ENCODE measurements at places on chromosomes 3 and 15.

- no peak for DNase-seq
Measured at GRCh38 chr3:14510838-14511622, 29.1 kb downstream of the GRIP2 start.

- no peak for DNase-seq
Measured at GRCh38 chr15:73631915-73632669, 1.1 kb downstream of the NPTN start.

GRCh38 chr15:25862472-25863110 lies 536 bp downstream of the ATP10A start:
- no peak for DNase-seq

DNA sequence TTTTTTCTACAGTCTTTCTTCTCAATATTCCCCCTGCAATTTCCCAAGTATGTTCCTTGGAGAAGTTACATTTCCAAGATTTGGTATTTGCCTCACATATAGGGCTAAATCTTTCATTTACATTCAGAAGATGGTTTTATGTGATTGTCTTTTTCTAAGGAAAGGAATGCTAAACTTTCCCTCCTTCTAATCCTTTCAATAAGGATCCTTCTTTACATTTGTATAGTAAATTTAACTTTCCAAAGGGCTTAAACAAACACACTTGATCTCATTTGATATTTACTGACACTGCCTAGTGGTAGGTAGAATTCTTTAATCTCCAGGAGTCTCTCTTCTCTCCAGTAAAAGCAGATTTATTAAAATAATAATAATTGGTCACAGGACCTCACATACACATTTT lies 185.3 kb downstream of the LSAMP start:
- no peak for DNase-seq

- DNase-seq: peak; percentile 37
Measured at GRCh38 chr15:51369451-51369761, 28.0 kb downstream of the GLDN start.

- DNase-seq: no peak
Measured at GRCh38 chr3:38601956-38602550, 47.4 kb downstream of the SCN5A start.

DNA sequence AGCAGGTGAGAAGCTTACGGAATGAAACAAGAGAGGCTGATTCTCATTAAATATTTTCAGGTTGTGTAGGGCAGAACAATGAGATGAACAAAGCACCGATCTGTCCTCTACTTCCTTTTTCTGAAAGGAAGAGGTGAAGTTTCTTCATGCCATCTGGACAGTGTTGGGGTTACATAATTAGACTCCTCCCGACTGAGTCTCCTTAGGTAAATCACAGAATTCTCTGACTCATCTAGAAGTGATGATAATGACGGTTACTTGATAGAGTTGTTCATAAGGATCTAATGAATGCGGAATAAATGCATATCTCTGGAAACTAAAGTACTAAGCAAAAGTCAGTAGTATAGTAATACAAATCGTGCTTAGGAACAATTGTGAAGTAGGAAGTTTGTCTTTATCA lies 21.2 kb downstream of the CRTC3 start:
- DNase-seq: no peak

GRCh38 chr15:101651554-101652097 lies 555 bp downstream of the TM2D3 start:
- no peak for DNase-seq

DNA sequence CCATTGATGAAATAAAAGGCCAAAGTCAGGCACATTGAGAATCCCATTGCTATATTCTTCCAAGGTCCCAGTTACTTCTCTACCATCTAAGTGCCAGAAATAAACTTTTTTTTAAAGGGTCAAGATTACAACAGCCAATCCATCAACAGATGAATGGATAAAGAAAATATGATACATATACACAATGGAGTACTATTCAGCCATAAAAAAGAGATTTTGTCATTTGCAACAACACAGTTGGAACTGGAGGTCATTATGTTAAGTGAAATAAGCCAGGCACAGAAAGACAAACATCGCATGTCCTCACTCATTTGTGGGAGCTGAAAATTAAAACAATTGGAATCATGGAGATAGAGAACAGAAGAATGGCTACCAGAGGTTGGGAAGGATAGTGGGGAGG lies 25.5 kb downstream of the ULK4 start:
- DNase-seq: no peak

GRCh38 chr3:110384601-110385000 lies 687.0 kb upstream of the NECTIN3 start:
- DNase-seq: no peak

GRCh38 chr3:178517665-178518334 lies 18.4 kb upstream of the KCNMB2 start:
- DNase-seq: no peak

DNA sequence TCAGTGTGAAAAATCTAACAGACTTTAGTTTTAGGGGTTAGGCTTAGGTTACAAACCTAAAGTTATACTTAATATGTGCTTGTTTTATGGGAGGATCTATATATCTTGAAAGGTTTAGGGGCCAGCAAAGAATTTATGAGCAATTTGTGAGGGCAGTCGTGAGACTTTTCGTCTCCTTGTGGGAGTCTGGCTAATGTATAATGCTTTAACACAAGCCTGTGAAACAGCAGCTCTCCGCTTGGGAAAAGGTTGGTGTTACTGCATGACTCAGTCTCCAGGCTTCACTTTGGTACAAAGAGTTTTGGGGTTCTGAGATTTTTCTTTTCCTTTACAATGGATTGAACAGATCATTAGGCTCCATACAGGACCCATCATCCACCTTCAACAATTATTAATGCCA lies 79.0 kb upstream of the MFGE8 start:
- no peak for DNase-seq
